ENCODE measurements at places on chromosomes 6 and 20.

DNA sequence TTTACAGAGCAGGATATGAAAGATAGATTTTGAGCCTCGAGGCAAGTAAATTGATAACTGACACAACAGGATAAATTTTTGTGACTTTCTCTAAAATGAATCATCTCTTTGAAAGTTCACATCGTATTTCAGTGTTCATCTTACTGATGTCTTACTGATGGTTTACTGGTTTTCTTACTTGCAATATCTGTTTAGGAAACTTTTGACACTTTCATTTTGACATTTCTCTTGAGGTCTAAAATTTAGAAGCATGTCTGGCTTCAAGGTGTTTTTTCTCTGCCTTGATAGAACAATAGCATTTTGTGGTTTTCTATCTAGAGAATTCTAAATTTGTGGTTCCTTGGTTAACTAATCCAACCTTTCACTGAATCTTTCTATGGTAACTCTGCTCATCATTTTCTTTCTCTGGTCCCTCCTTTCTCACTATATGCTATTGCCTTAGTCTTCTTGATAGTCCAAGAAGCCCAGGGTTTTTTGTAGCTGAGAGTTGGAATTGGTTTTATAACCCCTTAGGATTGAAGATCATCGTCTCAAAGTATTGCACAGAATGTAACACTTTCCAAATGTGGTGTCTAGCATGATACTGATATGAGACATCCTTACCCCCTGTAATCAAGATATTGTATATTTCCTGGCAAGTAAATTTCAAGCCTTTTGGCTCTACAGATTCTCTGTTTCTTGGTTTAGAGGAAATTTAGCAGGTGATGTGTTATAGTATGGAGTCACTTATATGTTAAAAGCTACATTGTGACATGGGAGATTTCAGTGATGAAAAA is 98.7 kb downstream of the RNF144B start:
- DNase-seq = no peak

DNA sequence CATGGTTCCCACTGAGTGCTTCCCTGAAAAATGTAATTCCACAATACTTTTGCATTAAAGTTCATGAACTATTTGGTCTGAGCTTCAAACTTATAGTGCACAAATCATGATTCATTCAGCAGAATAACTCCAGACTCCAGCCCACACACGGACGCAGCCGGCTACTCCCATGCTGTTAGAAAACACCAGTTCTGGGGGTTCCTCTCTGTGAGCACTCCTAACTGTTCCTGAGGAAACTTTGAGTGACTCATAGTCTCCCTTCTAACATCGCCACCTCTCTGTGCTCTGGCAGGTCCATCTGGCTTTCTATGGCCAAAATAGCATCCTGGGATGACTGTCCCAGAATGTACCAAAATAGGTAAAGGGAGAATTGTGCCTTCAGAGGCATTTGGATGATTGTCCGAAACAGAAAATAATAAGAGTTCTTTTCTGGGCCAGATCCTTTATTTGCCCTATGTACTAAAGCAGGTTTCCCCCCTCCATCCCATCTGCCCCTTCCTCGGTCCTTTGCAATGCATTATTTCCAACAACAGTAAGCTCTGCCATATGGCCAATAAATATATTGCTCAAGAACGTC is 32.3 kb upstream of the LY86 start:
- DNase-seq = no peak

DNA sequence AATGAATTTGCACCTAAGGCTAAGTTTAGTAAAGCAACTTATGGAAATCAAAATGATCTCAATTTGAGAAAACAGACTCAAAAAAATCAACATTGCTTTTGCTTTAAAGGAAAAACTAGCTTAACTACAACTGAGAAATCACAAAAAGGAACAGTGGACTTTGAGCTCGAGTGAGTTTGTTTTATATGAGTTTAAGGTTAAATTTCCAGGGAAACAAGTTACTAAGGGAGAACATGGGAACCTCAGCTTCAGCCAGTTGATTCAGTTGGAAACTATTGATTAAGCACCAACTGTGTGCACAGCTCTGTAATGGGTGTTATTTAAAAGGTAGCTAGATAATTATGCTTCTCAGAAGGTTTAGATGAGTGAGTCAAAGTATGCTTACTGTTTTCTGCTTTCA is 85.7 kb downstream of the TBC1D7 start:
- DNase-seq = no peak

GRCh38 chr6:24779416-24780016 is 4.8 kb downstream of the GMNN start:
- DNase-seq = no peak

GRCh38 chr6:112320561-112321318 is 26.4 kb upstream of the RFPL4B start:
- DNase-seq = no peak

DNA sequence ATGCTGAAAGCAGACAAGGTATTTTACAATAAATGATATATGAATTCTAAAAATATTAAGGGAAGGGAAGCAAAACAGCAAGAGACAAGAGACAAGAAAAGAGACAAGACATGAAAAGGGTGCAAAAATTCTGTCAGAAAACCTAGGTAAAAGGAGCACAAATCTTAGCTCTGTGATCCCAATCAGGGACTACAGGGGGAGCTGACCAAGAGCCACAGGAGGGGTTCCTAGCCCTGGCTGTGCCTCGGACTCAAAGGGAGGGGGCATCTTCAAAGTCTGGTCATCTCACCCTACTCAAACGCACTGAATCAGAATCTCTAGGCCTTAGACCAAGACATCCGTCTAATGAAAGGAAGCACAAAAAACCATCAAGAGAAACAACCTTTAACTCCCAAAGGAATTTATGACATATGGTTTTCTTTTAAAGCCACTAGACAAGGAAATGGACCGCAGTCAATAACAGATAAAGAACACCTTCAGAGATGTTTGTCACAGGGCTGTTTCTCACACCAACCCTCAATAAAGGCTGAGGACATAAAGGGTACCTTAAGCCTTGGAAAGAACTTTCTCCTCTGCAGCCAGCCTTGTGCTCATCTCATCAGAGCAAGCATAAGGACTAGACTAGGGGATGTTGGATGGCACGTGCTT is 130.4 kb upstream of the CDYL start:
- DNase-seq = no peak

DNA sequence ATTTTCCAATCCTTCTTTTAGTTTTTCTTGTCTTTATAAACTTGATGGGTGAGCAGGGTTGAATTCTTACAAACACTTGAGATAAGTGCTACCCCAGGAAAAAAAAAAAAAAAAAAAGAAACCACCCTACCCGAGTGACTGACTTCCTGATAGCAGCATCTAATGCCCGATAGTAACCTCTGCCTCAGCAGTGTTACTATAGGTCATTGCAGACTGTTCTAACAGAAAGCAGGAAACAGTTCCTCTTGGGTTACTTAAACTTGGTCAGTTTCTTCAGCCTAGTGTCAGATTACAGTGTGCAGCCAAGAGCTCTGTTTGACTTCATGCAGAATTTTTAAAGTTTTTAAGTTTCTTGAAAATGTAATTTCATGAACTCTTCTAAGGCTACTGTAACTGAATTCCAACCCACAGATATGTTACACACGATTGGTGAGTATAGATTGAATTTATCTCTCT is 2.1 kb downstream of the MYLIP start:
- DNase-seq = peak; percentile 84

DNA sequence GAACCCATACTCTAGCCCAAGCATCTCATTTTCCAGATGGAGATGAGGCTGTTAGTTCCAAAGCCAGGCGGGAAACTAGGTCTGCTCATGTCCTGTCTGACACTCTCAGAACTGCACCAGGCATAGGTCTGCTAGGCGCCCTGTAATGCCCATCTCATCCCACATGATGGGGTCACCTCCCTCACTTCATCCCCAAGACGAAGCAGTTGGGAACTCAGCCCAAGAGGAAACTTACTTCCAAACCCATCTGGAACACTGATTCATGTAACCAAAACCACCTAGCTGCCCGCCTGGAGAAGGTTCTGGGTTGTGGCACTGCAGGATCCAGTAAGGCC is 119.4 kb upstream of the PRND start:
- no peak for DNase-seq

GRCh38 chr20:58331961-58332551 is 22.5 kb downstream of the RAB22A start:
- DNase-seq = no peak

DNA sequence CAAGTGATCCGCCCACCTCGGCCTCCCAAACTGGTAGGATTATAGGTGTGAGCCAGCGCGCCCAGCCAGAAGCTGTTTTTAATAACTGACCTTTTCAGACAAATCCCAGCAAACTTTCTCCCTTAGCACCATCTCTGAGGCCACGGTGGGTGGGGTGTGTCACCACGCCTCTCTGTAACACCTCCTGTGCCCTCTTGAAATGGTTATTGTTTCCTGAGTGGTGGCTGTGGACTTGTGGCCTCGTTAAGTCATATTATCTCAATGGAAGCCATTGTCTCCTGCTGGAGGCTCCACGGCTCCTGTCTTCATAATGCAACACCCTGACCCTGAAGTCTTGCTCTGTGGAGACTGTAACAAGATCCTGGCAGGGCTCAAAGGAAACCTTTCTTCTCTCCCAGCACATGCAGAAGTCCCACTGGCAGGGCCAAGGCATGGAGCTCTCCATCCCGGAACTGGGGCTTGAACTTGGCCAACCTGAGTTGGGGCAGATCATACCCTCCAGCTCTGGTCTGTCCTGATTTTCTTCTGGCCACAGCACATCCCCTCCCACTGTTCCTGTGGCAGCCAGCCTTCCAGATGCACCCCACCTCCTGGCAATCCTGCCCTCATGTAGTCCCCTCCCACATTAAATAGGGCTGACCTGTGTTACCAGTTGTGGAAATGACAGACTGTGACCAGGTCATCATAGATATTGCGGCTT is 81.1 kb downstream of the SNX5 start:
- no peak for DNase-seq

DNA sequence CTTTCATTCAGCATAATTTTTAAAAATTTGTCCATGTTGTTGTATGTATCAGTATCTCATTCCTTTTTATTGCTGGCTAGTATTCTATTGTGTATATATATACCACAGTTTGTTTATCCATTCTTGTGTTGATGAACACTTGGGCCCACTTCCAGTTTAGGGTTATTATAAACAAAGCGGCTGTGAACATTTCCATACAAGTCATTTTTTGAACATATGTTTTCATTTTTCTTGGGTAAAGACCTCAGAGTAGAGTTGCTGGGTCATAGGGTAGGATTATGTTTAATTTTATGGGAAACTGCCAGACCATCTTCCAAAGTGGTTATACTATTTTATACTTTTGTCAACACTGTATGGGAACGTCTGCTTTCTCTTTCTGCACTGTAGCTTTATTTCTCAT is 55.3 kb downstream of the RBM24 start:
- no peak for DNase-seq

DNA sequence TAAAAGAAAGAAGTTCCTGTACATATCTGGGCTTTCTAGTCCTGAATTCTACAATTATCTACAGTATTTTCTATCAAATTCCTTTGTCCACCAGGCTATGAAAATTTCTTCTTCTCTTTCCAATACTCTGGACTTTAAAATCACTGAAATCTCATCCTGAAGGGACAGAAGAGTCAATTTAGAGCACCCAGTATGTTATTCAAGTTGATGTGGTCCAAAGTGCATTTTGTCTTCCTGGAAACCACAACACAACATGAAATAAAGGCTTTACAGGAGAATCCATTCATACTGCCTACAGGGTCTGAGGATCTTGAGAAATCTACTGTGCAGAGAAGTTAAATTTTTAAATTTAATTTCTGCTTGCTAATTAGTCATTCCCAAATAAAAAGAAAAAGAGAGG is 94.9 kb upstream of the ADGRF1 start:
- no peak for DNase-seq

DNA sequence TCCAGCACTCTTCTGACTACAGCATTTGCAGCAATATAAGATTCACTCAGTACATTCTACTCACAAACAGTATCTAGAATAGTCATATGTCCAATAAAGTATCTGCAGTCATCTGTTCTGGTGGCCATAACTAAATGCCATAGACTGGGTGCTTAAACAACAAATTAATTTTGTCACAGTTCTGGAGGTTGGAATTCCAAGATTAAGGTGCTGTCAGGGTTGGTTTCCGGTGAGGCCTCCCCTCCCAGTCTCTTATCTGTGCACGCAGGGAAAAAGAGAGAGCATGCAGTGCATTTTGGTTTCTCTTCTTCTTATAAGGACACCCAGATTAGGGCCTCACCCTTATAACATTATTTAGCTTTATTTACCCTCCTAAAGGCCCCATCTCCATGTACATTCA is 21.3 kb upstream of the NUS1 start:
- no peak for DNase-seq

DNA sequence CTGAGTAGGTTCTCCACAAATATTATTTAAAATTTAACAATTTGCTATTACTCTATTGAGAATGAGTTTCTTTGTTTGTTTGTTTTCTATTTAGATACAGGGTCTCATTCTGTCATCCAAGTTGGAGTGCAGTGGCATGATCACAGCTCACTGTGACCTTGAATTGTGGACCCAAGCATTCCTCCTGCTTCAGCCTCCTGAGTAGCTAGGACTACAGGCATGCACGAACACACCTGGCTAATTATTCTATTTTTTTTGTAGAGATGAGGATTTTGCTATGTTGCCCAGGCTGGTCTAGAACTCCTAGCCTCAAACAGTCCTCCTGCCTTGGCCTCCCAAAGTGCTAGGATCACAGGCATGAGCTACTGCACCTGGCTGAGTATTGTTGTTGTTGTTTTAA is 122.2 kb downstream of the PHF3 start:
- DNase-seq = no peak

DNA sequence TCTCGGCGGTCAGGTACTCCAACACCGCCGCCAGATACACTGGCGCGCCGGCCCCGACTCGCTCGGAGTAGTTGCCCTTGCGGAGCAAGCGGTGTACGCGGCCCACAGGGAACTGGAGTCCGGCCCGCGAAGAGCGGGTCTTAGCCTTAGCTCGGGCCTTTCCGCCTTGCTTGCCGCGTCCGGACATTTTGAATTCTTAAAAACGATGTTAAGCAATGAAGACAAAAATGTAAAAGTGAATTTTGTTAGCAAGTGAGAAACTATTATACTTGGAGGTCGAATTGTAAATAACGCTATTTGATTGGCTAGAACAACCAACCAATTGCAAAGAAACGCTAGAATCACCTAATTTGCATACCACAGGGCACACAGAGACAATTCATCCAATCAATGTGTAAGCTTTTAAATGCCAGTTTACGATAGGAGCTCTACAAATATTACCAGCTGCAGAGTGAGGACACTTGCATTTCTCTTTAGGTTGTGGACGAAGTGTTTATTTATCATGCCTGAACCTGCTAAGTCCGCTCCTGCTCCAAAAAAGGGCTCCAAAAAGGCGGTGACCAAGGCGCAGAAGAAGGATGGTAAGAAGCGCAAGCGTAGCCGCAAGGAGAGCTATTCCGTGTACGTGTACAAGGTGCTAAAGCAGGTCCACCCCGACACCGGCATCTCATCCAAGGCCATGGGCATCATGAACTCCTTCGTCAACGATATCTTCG is 112.0 kb downstream of the HFE start:
- DNase-seq = peak; percentile 96

GRCh38 chr20:35296101-35296554 is 3.9 kb upstream of the FAM83C start:
- no peak for DNase-seq

- DNase-seq = no peak
These were observed 155.5 kb downstream of the CDH4 start for GRCh38 chr20:61407561-61407960.

- DNase-seq = no peak
These were observed 181.2 kb upstream of the JAG1 start for GRCh38 chr20:10854976-10855375.

Data from CD4-positive, alpha-beta T cell treated with Interleukin-4 for 4 hours (primary cell).